ENCODE measurements at places on chromosomes 4 and X.

- no peaks in the 10 kb centered on the region for H3K36me3 ChIP-seq
- H3K27me3 ChIP-seq = no peaks in the 10 kb centered on the region
- no peak for DNase-seq
- H3K4me3 ChIP-seq = no peak overlapping the region
- no peaks in the 10 kb centered on the region for H3K4me1 ChIP-seq
- H3K27ac ChIP-seq = no peak overlapping the region
Measured at GRCh38 chr4:185916231-185916630, 104.2 kb upstream of the SORBS2 start.

DNA sequence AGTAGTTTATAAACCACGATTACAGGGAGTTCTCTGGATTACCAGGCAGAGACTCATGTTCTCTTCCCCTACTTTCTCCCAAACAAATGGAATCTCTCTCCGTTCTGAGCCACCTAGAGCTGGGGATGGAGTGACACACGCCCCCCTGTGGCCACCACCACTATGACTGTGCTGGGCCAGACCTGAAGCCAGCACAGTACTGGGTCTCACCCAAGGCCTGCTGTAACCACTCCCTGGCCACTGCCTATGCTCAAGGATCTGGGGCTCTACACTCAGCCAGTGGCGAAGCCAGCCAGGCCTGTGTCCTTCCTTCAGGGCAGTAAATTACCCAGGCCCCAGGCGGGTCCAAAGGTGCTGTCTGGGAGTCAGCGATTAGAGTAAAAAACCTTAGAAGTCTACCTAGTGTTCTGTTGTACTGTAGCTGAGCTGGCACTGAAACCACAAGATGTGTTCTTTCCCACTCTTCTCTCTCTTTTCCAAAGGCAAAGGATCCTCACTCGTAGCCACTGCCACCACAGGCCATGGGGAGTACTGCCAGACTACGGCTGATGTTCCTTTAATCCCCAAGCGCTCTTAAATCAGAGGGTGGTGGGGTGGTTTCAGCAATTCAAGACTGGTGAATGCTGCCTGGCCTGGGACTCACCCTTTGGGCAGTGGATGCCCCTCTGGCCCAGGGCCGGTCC is 412.2 kb upstream of the ARX start:
- H3K4me1 ChIP-seq = no peaks in the 10 kb centered on the region
- no peaks in the 10 kb centered on the region for H3K27me3 ChIP-seq
- H3K36me3 ChIP-seq = no peaks in the 10 kb centered on the region
- H3K27ac ChIP-seq = no peak overlapping the region

- H3K27ac ChIP-seq = no peak overlapping the region
- H3K4me3 ChIP-seq = no peak overlapping the region
- DNase-seq = no peak
Measured at GRCh38 chrX:113966791-113967190, 617.1 kb upstream of the HTR2C start.

DNA sequence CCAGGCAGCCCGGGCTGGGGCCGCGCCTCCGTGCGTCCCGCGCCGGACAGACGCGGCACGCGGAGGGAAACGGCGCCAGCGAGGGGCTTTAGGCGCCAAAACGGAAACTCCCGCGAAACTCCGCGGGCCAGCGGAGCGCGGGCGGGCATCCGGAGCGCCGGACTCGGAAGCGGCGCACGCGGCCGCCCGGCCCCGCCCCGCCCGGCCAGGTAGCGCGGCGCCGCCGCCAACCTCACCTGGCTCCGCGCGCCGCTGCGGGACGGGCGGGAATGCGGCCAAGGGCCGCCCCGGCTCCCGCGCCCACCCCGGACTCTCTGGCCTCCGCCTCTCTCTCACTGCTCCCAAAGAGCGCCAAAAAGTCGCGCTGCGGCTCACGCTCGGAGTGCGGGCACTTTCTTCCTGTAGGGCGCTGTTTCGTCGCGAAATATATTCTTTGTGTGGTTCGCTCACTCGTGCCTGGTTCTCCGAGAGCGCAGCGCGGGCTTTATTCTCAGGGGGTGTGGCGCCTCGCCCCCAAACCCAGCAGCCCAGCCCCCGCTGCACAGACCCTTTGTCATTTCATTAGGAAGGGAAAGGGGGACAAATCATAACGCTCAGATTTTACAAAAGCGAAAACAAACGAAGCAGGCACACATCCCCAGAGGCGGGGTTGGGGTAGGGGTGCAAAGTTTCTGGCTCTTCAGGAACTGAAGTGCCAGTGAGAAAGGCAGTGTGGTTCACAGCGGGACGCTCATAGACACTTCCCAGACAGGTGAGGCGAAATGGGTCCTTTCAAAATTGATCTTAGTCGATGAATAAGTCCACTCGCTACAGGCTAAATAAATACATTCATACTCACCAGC is 961 bp upstream of the MBNL3 start:
- DNase-seq = peak; percentile 46

DNA sequence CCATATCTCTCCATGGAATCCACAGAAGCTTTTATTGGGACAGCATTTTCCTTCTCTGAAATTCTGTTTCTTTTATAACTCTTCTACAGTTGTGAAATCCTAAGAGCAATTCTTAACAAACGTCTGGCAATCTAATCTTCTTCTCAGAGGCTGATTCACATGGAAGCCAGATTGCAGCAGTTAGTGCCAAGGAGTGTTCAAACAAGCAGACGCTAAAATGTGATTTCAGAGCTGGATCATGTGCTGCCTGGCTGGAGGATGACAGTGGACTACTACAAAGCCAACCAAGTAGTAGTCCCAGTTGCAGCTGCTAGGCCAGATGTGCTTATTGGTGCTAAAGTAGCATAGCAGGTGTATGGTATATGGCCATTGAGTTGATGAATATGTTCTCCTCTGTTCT is 27.7 kb upstream of the GLRB start:
- no peaks in the 10 kb centered on the region for H3K27me3 ChIP-seq
- no peaks in the 10 kb centered on the region for H3K4me1 ChIP-seq
- H3K4me3 ChIP-seq = no peak overlapping the region
- H3K36me3 ChIP-seq = no peaks in the 10 kb centered on the region
- H3K27ac ChIP-seq = no peak overlapping the region

GRCh38 chr4:137660211-137660610 is 127.9 kb upstream of the PCDH18 start:
- H3K27me3 ChIP-seq = no peaks in the 10 kb centered on the region
- H3K4me1 ChIP-seq = peaks cover 4% of the 10 kb centered on the region
- H3K36me3 ChIP-seq = no peaks in the 10 kb centered on the region
- no peak overlapping the region for H3K4me3 ChIP-seq
- no peak for DNase-seq

DNA sequence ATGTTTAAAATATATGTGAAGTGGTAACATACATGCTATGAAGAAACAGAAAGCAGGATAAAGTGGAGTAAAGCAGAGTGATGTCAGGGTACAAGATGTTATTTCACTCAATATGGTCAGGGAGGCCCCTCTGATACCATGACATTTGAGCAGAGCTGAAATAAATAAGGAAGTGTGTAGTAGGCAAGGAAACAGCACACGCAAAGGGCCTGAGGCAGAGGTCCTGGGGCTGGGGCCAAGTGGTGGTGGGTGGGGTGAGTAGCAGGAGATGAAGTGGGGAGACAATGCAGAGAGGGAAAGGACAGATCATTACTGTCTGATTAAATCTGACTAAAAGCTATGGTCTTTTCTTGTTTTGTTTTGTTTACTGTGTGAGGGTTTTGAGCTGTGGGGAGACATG is 61.1 kb downstream of the FAM13A start:
- DNase-seq = no peak
- no peaks in the 10 kb centered on the region for H3K36me3 ChIP-seq
- H3K4me1 ChIP-seq = peaks cover 2% of the 10 kb centered on the region
- H3K27ac ChIP-seq = no peak overlapping the region

GRCh38 chr4:41327770-41328169 is 71.0 kb downstream of the UCHL1 start:
- H3K4me3 ChIP-seq = no peak overlapping the region
- no peaks in the 10 kb centered on the region for H3K36me3 ChIP-seq
- H3K4me1 ChIP-seq = no peaks in the 10 kb centered on the region
- H3K27me3 ChIP-seq = no peaks in the 10 kb centered on the region

- no peak for DNase-seq
- H3K27ac ChIP-seq = no peak overlapping the region
- H3K36me3 ChIP-seq = no peaks in the 10 kb centered on the region
- peaks cover 11% of the 10 kb centered on the region for H3K27me3 ChIP-seq
- no peak overlapping the region for H3K4me3 ChIP-seq
- no peaks in the 10 kb centered on the region for H3K4me1 ChIP-seq
Measured at GRCh38 chrX:802846-803245, 172.3 kb downstream of the SHOX start.

- no peak overlapping the region for H3K27ac ChIP-seq
- H3K4me3 ChIP-seq = no peak overlapping the region
- no peak for DNase-seq
- no peaks in the 10 kb centered on the region for H3K36me3 ChIP-seq
- no peaks in the 10 kb centered on the region for H3K27me3 ChIP-seq
- no peaks in the 10 kb centered on the region for H3K4me1 ChIP-seq
Measured at GRCh38 chrX:7214251-7214650, 66.3 kb upstream of the PUDP start.

DNA sequence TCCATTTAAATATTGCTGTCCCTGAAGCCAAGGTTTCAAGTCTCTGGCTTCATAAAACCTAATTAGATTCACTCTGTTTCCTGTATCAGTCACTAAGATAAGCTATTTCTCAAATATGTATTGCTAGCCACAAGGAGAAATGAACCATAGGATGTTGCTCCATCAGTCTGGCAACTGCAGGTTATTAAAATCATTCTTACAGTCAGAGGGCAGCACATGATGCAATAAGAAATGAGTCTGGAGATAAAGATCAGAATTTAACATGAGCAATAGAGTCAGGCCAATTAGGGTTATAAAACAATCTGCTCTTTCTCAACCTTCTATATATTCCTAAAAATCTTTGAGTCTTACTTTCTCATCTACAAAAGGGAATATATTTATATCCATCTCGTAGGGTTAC is 7.2 kb downstream of the PRKG2 start:
- DNase-seq = no peak
- H3K36me3 ChIP-seq = no peaks in the 10 kb centered on the region
- no peaks in the 10 kb centered on the region for H3K4me1 ChIP-seq
- H3K27ac ChIP-seq = no peak overlapping the region
- peaks cover 13% of the 10 kb centered on the region for H3K27me3 ChIP-seq

DNA sequence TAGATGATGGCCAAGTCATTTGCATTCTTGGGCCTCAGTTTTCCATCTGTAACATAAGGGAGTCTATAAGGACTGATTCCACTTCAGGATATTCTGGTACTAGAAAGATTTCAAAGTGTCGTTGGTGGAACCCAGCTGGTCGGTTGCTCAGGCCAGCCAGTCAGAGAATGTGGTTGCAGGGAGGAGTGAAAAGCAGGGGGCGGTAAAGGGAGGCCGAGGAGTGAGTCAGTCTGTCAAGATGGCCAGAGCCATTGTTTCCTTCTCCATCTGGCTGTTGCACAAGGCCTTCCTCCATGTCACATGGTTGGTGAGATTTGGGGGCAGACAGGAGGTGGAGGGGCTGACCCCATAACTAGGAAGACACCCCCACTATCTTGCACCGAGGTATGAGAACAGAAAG is 38.2 kb downstream of the STARD8 start:
- H3K36me3 ChIP-seq = no peaks in the 10 kb centered on the region
- peak overlapping the region; percentile 82 for H3K27ac ChIP-seq
- H3K4me3 ChIP-seq = peak overlapping the region; percentile 42
- DNase-seq = peak; percentile 83
- peaks cover 29% of the 10 kb centered on the region for H3K4me1 ChIP-seq
- H3K27me3 ChIP-seq = no peaks in the 10 kb centered on the region

- H3K4me3 ChIP-seq = no peak overlapping the region
- no peaks in the 10 kb centered on the region for H3K27me3 ChIP-seq
- no peak for DNase-seq
- H3K27ac ChIP-seq = no peak overlapping the region
- no peaks in the 10 kb centered on the region for H3K4me1 ChIP-seq
- H3K36me3 ChIP-seq = no peaks in the 10 kb centered on the region
Measured at GRCh38 chr4:137156054-137156453, 376.2 kb downstream of the PCDH18 start.

DNA sequence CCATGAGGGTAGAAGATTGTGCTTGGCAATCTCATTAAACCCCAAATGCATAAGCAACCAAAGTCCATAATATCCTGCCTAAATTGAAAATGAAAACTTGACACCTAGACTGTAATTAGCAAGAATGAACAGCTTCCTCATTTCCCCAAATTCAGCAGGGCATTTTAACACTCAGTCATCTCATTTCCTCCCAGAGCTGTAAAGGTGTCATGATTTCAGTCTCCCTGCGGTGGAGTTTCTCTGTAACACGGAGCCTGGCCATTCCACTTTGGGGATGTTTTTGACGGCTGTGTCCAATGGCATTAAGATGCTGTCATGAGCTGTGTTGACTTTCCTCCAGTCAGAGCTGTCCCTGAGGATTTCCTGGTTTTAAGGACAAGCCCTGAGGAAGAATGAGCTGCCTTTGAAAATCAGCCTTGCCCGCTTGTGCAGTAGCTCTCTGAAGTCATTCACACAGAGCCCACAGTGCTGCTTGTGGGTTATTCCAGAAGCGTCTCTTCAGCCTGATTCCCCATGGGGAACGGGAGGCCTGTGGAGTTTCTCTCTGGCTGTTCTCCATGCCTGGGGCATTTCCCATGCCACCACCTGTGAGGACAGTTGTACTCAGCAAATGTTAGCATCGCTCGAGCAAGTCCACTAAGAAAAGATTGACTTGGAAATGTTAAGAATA is 187.0 kb downstream of the MID1 start:
- no peak overlapping the region for H3K4me3 ChIP-seq
- no peak for DNase-seq
- H3K27ac ChIP-seq = no peak overlapping the region

DNA sequence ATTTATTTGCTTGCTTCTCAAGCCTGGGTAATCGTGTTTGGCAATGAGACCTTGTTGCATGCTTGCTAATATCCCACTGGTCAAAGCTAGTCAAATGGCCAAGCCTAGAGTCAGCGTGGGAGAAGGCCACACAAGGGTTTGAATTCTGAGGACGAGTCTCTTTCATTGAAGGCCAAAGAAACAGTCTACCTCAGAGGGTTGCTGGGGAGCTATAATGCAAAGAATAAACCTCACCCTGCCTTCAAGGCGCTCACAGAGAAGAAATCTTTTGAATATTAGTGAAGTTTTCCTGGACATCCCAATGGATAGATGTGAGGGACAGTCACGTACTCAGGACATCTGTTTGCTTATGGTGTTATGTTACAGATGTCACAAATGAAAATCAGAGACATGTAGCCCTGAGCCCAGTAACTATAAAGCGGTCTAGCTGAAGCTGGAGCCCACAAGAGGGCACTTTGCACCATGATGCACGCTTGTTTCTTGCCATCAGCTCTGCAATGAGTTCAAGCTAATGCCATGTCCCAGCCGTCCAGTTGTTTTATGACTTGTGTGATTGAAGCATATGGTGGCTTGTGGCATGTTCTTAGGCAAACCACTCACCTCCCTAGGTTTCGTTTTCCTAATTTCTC is 1.1 kb upstream of the TLR3 start:
- H3K36me3 ChIP-seq = no peaks in the 10 kb centered on the region
- H3K27me3 ChIP-seq = no peaks in the 10 kb centered on the region
- DNase-seq = peak; percentile 82
- H3K27ac ChIP-seq = peak overlapping the region; percentile 71
- H3K4me1 ChIP-seq = no peaks in the 10 kb centered on the region
